ENCODE measurements at places on chromosomes 6 and 20.

DNA sequence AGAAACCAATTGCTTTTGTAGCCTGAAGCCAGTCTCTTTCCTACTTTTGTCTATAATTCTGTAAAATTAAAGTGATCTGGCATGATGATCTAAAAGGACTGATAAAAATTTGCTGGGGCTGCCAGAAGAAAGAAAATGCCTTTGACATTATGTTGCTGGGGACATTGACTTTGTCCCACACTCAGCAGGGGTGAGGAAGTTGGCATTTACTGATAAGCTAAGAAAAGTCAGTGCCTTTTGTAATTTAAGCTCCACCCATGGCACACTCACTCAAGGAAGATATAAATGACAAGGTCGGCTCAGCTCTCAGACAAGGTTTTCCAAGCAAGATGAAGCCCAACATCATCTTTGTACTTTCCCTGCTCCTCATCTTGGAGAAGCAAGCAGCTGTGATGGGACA, at the start of gene SEMG1:
SEMG1 (plus strand) TSS at position 309 of the 400 bp plus-strand sequence; CDS start at position 330, 21 bp downstream.
- no peak for DNase-seq

DNA sequence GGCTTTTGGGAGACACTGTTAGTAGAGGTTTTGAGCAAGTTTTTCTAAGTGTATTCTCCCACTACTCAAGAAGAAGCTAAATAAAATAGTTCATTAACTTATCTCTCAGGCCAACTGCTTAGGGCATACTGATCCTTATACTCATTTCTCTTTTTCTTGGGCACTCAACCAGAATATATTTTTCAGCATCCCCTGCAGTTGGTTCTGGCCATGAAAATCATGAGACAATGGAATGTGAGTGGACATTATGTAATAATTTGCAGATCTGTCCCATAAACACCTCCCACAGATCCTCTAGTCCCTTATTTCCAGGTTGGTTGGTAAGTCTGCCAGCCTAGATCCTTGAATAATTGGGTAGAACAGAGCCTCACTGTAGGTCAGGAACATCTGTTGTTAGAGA, 136.7 kb downstream of the AIG1 start:
- DNase-seq = no peak

DNA sequence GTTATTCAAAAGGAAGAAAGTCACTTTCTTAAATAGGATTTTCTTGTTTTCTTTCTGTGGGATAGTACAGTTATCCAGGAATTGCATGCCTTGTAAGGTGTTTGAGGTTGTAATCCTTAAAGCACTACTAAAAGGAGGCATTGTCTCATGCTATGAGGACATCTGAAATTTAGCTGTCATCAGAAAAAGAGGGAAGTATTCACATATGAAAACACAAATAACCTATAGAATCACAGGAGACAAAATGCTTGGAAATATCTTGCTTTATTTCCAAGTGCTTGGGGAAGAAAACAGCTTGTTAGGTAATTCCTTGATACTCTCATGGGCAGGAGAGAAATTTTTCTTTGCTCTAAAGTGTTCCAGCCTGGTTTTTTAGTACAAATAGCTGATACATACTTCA, 40.1 kb downstream of the HECA start:
- no peak for DNase-seq

GRCh38 chr20:3464166-3464565, 6.7 kb upstream of the ATRN start:
- no peak for DNase-seq

DNA sequence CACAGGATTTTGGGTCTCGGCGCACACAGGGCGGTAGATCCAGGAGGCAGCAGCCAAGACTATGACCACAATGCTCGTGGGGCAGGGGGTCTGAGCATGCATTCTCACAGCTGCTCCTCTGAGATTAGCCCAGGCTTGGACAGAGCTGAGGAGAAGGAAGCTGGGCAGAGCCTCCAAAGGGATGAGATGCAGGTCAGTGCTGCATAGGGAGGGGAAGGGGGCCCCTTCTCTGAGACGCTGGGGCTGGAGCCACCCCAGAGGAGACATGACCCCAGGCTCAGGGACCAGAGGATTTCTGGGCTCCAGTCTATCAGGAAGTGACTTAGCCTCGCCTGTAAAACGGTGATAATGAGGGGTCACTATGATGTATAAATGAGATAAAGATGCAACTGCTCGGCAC, 93.9 kb downstream of the BFSP1 start:
- DNase-seq = no peak

- DNase-seq = peak; percentile 78
Observed at GRCh38 chr6:158213925-158214674, 46.0 kb downstream of the GTF2H5 start.

DNA sequence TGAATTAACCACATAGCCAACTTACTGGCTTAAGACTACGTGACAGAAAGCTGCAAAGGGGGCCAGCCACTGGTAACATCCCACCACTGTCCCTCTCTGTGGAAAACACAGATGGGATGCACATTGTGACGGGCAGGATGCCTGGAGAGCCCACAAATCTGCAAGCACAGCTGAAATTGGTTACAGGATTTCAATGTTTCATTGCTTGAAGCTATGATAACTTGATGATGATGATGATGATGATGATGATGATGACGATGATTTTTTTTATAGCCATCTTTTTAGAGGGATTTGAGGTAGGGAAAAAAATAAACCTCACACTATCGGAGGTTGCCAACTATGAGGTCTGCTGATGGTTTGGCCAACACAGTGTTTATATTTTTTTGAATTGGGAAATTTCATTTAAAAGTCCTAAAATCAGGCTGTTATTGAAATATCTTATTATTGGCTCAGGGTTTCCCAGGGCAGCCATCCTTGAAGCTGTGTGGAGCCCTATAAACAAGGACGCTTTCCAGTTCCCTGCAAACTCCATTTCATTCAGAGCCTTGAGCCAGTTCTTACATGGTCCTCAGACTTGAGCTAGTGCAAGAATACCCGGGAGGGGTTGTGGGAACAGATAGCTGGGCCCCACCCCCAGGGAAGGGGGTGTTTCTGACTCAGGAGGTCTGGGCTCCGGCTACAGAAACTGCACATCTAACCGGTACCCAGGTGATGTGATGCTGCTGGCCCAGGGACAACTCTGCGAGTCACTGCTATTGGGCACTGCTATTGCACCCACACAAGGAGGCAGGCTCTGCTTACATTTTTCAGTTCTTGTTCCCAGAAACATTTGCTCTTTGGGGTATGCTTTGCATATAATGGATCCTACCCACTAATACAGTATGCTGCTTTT, 27.1 kb downstream of the BCAS1 start:
- no peak for DNase-seq

- no peak for DNase-seq
Observed at GRCh38 chr6:170082531-170083187, 208.2 kb downstream of the DLL1 start.

DNA sequence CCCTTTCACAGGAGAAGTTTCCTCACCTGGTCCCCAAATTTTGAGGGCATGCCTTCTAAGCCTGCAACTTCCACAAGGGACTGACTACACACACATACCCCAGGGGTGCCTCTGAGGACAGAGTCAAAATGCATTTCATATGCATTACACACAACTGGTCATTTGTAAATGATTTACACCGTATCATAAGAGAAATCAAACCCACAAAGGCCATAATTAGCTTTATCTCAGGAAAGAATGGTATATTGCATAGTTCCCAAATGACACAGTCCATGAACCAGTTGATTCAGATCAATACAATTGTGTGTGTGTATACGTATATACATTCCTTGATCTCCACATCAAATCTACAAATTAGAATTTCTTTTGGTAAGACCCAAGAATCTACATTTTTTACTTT, 203.3 kb upstream of the PRDM1 start:
- no peak for DNase-seq

- no peak for DNase-seq
Observed at GRCh38 chr6:52227495-52227894, 16.8 kb downstream of the IL17F start.

DNA sequence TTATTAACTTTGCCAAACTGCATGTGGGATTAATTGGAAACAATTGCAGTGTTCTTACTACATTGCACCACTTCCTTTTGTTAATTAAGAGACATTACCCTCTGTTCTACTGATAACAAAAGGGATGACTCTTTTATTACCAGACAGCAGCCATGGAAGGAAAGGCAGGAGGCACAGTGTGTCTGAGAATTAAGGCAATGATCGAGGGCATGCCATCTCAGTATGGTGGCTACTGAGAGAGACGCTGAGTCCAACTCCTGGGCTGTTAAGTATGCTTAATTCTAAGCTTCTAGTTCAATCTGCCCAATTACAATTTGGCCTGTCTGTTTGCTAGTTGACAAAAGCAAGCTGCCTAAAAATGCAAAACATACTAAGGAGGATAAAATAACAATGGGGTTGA, 227.4 kb downstream of the PHACTR1 start:
- DNase-seq = no peak

DNA sequence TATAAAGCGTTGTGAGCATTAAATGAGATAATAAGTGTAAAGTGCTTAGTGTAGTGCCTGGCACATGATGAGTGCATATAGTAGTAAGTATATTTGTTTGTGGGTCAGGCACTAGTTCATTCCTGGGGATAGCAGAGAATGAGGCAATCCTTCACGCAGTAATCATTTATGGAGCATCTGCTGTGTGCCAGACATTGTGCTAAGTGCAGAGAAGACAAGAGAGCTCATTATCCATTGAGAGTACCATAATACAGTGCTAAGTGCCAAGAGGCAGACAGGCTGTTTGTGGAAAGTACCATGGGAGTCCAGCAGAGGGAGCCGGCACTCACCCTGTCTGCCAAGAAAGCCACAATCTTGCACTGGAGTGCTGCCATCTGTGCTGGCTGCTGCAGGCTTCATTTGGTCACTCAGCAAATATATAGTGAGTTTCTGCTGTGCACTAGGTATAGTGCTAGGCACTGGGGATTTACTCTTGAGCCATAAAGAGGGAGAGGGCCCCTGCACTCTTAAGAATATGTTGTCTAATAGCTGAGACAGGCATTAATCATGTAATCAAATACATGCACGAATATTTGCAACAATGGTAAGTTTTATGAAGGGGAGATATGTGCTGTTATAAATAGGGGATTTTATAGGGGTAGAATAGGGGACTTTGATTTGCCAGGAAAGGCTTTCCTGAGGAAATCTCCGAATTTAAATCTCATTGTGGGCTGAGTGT, 12.9 kb upstream of the MROH8 start:
- peak; percentile 87 for DNase-seq

GRCh38 chr6:111662794-111663593, 57.3 kb upstream of the TRAF3IP2 start:
- DNase-seq = no peak

All from fibroblast of the conjunctiva (primary cell).